Lung (tissue), 17 donors: ENCODE measurements at places on chromosomes 12 and 14.

DNA sequence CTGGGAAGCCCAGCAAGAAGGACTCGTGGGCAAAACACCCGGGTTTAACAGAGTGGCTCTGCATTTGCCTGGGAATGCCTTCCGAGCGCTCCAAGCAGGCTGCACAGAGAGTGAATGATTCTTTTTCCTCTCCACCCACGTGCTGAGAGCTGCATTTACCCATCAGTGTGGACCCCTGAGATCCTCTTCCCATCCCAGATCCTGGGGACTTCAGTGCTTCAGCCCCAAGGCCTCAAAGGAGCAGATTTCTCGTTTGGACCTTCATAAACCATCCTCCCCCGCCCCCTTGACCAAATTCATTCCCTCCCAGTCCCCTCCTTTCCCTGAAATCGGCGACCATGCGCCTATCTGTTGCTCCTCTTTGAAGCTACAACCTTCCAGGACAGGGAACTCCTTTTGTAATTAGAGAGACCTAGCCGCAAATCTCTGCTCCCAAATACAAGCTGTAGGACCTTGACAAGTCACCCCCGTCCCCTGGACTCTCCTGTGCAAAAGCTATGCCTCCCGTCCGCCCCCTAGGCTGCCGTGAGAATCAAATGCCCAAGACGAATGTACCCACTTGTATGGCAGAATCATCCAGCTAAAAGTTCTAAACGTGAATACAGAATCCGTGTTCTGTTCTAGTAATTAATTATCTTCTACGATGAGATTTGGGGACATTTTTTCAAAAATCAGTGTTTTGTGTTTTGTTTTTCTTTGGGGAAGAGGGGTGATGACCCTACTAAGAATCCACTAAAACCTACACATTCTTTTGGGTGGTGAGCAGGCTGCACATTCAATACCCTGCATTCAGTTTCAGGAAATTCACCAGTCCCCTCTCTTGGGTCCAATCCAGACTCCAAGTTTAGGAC, 8.8 kb downstream of the TBX5 start:
- no peak overlapping the region for H3K4me3 ChIP-seq
- H3K27me3 ChIP-seq: peaks cover 82% of the 10 kb centered on the region
- peak overlapping the region; percentile 78 for H3K27ac ChIP-seq
- peaks cover 5% of the 10 kb centered on the region for H3K4me1 ChIP-seq
- no peak for DNase-seq

- H3K4me3 ChIP-seq: no peak overlapping the region
- H3K4me1 ChIP-seq: no peaks in the 10 kb centered on the region
- no peaks in the 10 kb centered on the region for H3K27me3 ChIP-seq
- no peak for DNase-seq
- no peak overlapping the region for H3K27ac ChIP-seq
Measured at GRCh38 chr12:82034769-82035168, 275.6 kb upstream of the PPFIA2 start.

DNA sequence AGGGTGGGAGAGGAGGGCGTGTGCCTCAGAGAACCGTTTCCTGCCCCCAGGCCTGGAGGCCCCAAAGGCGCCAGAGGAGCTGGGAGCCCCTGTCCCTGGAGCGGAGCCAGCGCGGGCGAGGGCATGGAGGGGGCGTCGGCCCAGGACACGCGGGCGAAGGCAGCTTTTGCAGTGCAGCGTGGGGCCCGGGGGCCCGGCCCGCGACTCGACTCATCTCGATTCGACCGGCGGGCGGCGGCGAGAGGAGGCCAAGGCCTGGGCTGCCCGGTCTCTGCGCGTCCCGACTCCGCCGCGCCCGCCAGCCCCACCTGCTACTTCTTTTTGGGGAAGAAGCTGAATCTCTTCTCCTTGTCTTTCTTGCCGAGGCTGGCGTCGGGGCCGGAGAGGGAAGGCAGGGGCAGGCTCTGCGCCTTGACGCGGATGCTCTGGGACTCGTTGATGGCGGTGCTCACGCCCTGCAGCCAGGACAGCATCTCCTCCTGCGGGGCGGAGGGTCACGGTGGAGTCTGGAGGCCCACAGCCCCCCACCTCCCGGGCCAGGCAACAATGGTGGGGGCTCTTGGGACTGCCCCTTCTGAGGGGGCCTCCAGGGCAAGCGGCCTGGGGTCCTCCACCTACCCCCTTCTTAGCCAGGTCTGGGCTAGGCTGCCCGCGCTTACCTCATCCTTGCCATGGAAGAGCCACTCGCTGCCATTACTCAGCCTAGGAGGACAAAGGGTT, 44.9 kb downstream of the PLEKHG3 start:
- peaks cover 5% of the 10 kb centered on the region for H3K36me3 ChIP-seq
- no peak for DNase-seq
- H3K4me1 ChIP-seq: peaks cover 5% of the 10 kb centered on the region
- H3K27ac ChIP-seq: no peak overlapping the region
- no peak overlapping the region for H3K4me3 ChIP-seq

DNA sequence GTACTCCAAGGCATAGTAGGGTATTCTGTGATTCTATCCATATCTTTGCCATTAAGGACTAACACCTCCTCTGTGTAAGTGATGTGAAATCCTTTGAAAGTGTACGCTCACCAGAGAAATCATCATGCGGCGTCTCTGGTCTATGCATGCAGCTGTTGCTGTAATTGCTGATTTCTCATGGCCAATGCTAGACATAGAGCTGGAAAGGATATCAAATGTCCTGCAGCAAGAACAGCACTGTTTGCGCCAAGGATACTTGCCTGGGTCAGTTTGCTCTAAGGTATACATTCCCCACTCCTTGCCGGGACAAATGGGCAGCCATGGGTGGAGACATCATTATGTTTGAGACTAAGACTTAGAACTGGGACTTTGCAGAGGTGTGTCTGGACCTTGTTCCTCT, 896.4 kb downstream of the BCL11B start:
- DNase-seq: no peak
- H3K4me3 ChIP-seq: no peak overlapping the region
- H3K4me1 ChIP-seq: no peaks in the 10 kb centered on the region
- H3K27ac ChIP-seq: no peak overlapping the region

DNA sequence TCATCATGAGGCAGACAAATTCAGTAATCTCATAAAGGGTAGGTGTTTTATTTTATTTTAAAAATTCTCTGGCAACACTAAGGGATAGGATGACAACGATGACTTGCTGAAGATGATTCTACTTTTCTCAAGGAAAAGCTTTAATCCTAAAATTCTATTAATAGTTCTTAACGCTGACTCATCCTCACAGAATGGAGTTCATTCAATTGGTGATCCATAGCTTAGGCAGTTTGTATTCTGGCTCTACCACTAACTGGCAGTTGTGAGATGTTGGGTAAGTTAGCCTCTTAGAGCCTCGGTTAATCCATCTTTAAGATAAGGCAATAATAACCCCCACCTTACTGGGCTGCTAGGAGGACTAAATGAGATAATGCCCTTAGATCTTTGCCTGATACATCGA, 116.3 kb downstream of the RTN1 start:
- DNase-seq: no peak
- H3K4me1 ChIP-seq: no peaks in the 10 kb centered on the region
- no peaks in the 10 kb centered on the region for H3K36me3 ChIP-seq
- H3K4me3 ChIP-seq: no peak overlapping the region

- no peaks in the 10 kb centered on the region for H3K27me3 ChIP-seq
- no peaks in the 10 kb centered on the region for H3K36me3 ChIP-seq
- no peak overlapping the region for H3K27ac ChIP-seq
- no peak for DNase-seq
- no peaks in the 10 kb centered on the region for H3K4me1 ChIP-seq
- H3K4me3 ChIP-seq: no peak overlapping the region
Measured at GRCh38 chr14:30507209-30507608, 51.7 kb upstream of the G2E3 start.

GRCh38 chr12:15020156-15020555, 47.3 kb downstream of the PDE6H start:
- H3K4me1 ChIP-seq: no peaks in the 10 kb centered on the region
- H3K36me3 ChIP-seq: no peaks in the 10 kb centered on the region
- no peak overlapping the region for H3K4me3 ChIP-seq
- no peak overlapping the region for H3K27ac ChIP-seq

DNA sequence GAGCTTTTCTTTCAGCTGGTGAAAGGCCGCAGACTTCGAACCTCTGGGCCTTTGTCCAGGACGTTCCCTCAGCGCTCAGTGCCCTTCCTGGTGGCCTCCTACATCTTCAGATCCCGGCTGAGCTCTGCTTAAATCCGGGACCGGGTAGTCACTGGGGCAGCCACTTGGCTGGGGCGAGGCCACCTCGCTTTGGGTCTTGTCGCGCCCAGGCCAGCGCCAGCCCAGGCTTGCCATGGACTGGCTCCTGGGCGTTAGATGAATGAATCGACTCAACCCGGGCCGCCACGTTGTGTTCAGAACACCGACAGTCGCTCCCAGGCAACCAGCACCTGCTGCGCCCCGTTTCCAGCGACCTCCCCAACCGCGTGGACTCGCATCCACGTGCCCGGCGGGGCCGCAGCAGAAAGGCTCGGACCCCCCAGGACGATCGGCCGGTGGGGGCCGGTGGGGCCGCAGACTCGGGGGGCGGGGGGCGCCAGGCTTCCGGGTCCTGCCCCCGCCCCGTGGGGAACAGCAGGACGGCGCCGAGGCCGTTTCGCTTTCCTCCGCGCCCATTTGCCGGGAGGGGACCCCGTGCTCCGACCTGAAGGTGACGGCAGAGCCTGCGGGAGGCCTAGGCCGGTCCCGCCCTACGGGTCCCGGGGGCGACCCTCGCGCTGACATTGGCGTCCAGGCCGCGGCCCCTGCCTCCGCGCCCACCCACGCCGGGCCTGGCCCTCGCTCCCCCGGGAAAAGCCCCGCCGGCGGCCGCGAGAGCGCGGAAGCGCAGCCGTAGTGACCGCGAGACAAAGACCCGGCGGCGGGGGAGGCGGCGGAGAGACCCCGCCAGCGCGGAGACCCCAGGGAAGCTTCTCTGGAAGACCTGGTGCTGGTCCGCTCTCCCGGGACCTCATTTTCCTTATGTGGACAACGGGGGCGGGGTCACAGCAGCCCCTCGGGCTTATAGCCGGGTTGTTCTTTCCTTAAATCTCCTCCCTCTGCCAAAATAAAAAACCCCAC, 37.3 kb upstream of the RCOR1 start:
- peaks cover 8% of the 10 kb centered on the region for H3K4me1 ChIP-seq
- H3K36me3 ChIP-seq: no peaks in the 10 kb centered on the region
- H3K27ac ChIP-seq: no peak overlapping the region
- H3K27me3 ChIP-seq: no peaks in the 10 kb centered on the region
- peak overlapping the region; percentile 65 for H3K4me3 ChIP-seq

DNA sequence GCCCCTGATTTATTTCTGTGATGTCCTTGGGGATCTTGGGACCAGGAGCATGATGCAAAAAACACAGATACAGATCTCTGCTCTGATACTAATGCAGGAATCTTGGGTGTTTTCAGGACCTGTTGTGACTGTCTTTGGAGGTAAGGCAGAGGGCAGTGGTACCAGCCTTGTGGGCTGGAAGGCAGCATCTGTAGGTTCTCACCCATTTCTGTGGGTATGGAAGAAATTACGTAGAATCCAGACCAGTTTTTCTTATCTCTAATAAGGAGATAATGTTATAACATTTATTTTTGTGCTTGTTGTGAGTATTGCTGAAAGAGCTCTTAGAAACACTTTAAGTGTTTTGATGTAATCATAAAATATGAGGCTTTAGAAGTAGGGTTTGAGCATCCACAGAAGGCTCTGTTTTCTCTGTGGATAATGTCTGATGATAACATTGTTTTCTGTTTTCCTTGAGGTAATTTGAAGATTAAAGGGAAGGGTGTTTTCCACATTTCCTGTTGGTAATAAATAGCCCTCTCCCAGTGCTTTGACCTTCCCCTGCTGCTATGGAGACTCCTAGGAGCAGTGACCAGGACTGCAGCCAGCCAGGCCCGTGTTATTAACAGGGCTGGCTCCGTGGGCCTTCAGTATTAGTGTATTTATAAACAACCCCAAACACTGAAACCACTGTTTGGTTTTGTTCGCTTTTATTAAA, 9.4 kb upstream of the DCP1B start:
- DNase-seq: peak; percentile 84
- no peaks in the 10 kb centered on the region for H3K27me3 ChIP-seq
- H3K4me3 ChIP-seq: no peak overlapping the region
- no peaks in the 10 kb centered on the region for H3K36me3 ChIP-seq

DNA sequence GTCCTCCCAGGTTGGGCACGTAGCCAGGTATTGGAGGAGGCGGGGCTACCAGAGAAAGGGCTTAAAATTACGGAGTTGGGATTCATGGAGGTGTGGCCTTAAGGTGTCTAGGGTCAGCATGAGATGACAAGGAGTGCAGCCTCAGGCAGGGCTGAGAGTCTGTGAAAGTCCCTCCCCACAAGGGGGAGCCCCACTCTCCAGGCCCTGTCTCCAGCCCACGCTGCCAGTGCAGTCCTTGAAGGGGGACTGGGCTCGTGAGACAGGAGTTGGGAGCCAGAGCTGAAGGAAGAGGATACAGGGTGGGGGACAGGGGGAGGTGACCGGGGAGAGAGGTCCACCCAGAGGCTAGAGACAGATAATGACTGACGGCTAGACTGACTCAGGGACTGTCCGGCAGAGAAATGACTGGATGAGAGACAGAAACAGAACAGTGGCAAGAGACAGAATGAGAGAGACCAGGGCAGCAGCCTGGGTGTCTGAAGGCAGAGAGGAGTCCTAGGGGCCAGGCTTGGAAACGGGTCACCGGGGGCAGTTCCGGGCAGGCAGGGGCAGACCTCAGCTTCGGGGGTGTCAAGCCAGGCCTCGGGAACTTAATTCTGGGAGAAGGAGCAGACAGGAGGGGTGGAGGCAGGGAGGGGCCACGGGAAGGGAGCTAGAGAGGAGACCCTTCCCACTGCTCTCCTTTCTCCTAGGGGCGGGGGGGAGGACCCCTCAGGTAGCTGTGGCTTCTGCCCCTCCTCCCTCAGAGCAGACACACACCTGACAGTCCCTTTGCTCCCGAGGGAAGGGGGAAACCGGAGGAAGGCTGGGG, 970 bp downstream of the CDH24 start:
- H3K36me3 ChIP-seq: peaks cover 11% of the 10 kb centered on the region
- no peak for DNase-seq
- no peak overlapping the region for H3K4me3 ChIP-seq
- peaks cover 11% of the 10 kb centered on the region for H3K4me1 ChIP-seq

GRCh38 chr12:19456176-19456575, 16.9 kb downstream of the AEBP2 start:
- H3K27me3 ChIP-seq: no peaks in the 10 kb centered on the region
- H3K4me3 ChIP-seq: no peak overlapping the region
- no peak overlapping the region for H3K27ac ChIP-seq
- DNase-seq: no peak

DNA sequence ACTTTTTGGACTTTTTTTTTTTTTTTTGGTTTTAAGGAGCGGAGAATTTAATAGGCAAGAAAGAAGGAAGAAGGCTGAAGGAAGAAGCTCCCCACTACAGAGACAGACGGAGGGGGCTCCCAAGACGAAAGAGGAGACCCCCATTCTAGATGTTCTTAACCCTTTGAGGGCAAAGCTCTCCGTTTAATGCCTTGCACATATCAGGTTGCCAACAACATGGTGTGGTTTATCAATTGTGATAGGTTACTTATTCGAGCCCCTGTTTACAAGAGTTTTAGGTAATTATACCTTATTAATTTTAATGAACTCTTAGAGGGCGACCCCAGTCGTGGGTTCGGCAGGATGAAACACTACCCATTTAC, 1.2 kb upstream of the FBXO33 start:
- H3K27me3 ChIP-seq: peaks cover 3% of the 10 kb centered on the region
- H3K36me3 ChIP-seq: no peaks in the 10 kb centered on the region
- peak overlapping the region; percentile 79 for H3K27ac ChIP-seq
- H3K4me3 ChIP-seq: peak overlapping the region; percentile 43
- no peak for DNase-seq
